T-helper 17 cell (primary cell): ENCODE measurements at places on chromosomes 1 and 21. TPM values are rescaled to one million over a fixed set of nuclear protein-coding genes. Genes with fewer than 3 reads are reported as not detected.

- no peak for DNase-seq
Measured at GRCh38 chr1:99152132-99152531, 112.2 kb upstream of the PLPPR4 start.

DNA sequence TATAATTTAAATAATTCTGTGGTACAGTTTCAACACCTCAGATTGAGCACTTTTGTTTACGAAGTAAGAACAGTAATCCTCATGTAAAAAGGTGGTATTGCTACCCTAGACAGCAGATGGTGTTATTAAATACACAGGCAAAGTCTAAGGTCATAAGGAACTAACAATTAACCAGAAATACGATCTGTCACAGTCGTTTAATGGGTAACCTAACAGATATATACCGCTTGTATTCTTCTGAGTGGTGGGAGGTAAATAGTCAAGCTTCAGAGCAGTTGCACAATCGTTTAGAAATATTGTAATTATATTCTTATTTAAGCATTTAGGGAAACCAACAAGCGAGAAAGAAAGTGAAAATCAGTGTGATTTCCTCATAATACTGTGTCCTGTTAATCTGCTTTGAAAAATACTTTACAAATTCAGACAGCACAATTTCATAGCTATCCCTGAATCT is 9.8 kb upstream of the IRF2BP2 start:
- no peak for DNase-seq

DNA sequence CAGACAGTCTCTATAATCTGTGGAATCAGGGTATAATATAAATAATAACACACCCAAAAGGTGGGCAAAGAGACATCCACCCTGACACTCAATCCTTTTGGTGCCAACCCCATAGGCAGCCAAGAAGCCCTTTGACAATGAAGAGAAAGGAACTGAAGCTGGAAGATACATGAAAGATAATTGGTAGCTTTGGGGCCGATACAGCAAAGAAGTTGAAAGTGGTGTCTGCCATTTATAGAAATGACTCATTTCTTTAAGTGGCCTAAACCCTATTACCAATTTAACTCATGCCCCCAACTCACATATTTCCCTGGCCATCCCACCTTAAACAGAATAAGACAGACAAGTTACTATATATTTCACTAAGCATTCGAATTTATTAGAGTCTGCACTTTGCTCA is 167.0 kb downstream of the ZC3H11B start:
- no peak for DNase-seq

- DNase-seq = peak; percentile 70
Measured at GRCh38 chr21:45292399-45293219, 4.9 kb upstream of the POFUT2 start.

GRCh38 chr1:212040629-212041412 is 5.3 kb downstream of the DTL start:
- no peak for DNase-seq

DNA sequence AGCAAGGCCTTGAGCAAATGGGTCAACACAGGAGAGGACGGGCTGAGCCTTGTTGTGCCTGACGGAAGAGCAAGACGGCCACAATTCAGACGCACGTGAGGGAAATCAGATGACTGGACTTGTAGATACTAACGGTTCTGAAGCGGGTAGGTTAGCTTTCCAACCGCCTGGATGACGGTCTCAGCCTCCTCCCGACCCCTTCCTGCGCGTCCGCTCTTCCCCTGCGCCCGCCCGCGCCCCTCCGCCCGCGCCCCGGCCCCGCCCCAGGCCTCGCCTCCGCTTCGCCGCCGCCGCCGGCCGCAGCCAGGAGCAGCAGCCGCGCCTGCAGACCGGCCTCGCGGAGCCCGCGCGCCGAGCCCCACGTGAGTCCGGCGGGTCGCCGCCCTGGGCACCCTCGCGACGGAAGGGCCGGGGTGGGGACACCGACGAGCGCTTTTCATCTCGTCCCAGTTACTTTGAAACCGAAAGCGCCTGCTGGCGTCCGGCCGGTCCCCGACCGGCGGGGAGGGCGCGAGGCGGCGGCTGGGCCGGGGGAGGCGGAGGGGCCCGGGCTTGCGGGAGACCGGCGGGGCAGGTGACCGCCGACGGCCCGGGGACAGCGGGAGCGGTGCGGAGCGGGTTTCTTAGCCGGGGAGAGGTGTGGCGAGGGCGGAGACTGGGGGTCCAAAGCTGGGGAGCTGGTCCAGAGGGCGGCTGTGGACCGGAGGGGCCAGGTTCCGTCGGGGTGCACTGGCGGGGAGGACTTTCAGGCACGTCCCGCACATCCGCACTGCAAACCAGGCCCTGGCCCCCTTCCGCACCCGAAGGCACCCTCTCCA is at the start of gene TRAF5:
TSS of gene TRAF5 (plus strand) at position 306 of the 818 bp plus-strand sequence. CDS start 26,407 bp downstream, outside the sequence.
- peak; percentile 58 for DNase-seq

- no peak for DNase-seq
Measured at GRCh38 chr1:6580593-6581409, 1.0 kb downstream of the ZBTB48 start.

GRCh38 chr1:46767649-46768282 is 31.1 kb upstream of the CYP4B1 start:
- DNase-seq = no peak

DNA sequence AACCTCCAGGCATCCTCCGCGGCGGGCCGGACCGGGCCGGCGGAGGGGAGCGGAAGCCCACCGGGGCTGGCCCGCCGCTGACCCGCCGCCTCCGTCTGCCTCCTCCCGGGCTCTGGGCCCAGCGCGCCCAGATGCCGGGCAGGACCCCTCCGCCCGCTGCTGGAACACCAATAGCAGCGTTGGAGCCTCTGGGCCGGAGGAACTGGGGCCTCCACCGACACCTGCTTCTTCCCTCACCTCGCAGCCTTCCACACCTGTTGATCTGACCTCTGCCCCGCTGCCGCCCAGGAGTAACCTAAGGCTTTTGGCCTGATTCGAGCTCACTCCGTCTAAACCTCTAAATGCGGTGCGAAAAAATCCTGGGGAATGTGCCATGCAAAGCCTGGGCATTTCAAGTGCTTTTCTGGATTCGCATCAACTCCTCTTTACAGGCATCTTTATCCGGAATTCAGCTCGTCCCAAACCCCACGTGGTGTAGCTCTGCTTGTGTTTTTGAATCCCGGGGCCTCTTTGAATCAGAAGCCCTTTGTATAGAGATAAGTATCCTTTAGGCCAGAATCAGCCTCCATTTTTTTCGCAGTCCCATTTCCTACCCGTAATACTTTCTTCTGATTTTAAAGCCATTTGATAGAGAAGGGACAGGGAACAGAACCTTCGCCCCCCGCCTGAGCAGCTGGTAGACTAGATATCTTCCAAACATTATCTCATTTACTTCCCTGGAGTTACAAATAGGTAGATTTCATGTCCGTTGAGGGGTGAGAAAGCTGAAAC is 680 bp upstream of the CNN3 start:
- no peak for DNase-seq

DNA sequence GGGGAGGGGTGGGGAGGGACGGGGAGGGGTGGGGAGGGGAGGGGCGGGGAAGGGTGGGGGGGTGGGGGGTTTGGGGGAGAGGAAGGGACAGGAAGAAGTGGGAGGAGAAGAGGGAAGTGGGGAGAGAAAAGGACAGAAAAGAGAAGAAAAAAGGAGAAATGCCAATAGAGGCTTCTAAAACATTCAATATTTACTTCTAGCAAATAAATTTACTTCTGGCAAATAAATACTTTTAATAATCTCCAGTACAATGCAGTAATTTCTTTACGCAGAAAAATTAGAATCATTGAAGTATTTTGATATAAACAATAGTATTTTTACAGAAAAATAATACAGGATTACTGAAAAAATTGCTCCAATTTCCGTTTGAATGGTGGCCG is 9.4 kb upstream of the GPR161 start:
- DNase-seq = no peak

- no peak for DNase-seq
Measured at GRCh38 chr1:239575113-239575512, 188.7 kb downstream of the CHRM3 start.

DNA sequence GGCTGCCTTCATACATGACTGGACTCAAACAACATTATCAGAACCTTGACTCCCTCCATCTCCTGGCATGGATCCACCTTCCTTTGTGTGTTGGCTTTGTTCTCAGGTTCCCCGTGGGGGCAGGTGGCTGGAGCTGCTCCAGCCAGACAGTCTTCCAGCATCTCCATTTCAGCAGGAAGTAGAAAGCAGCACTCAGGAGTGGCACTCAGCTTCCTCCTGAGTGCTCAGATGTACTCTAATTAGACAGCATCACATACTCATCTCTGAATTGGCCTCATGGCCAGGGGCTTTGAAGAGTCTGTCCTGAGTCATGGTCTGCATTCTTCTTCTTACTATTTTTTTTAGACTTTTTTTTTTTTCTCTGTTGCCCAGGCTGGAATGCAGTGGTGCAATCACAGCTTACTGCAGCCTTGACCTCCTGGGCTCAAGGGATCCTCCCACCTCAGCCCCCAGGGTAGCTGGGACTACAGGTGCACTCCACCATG is 27.9 kb downstream of the OVAAL start:
- DNase-seq = no peak

GRCh38 chr1:3775490-3776230 is 3.1 kb downstream of the SMIM1 start:
- peak; percentile 30 for DNase-seq

DNA sequence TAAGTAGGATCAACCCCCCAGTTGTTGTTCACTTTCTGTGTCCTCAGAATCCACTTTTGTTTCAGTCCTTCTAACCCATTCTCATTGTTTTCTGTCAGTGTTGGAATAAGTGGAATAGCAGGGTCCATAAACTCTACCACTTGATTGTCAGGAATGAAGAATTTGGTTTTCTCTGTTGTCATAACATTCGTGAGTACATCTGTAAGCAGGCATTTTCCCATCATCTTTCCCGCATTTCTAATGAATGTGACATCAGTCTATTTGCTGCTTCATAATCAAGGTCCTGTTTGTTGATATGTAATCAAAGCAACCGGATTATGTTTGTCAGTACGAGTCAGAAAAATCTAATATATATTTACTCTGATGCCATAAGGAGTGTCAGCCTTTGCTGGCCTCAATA is 147.1 kb downstream of the KIF26B start:
- DNase-seq = no peak

- DNase-seq = no peak
Measured at GRCh38 chr1:29162476-29163138, 19.1 kb downstream of the SRSF4 start.

- peak; percentile 37 for DNase-seq
Measured at GRCh38 chr21:31731056-31731856, 662 bp downstream of the SCAF4 start.

DNA sequence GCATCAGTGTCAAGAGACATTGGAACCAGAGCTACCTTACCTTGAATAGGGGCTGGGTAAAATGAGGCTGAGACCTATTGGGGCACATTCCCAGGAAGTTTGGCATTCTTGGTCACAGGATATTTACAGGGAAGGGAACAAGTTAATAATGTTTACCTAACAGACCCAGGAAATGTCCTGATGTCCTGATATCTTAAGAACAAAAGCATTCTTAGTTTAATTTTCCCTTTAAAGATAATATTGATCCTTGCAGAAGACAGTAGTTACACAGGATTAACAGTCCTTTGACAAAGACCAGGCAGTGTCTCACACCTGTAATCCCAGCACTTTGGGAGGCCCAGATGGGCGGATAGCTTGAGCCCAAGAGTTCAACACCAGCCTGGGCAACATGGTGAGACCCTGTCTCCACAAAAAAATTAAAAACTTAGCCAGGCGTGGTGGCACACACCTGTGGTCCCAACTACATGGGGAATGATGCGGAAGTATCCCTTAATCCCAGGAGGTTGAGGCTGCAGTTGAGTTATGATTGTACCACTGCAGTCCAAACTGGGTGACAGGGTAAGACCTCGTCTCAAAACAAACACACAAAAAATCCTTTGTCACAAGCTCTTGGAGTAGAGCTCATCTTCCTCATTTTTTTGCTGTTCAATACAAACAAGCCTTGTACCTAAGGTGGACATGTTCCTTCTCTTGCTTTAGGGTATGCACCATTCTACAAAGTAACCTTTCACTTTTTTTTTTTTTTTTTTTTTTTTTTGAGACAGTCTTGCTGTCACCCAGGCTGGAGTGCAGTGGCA is 1.3 kb upstream of the TOMM20 start:
- DNase-seq = no peak

DNA sequence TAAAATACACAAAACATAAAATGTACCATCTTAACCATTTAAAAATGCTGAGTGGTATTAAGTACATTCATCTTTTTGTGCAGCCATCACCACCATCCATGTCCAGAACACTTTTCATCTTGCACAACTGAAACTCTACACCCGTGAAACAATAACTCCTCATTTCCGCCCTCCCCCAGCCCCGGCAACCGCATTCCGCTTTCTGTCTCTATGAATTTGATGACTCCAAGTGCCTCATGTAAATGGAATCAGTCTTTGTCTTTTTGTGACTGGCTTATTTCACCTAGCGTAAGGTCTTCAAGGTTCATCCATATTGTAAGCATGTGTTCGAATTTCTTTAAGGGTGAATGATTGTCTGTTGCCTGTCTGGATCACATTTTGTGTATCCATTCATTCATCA is 37.2 kb downstream of the SCCPDH start:
- no peak for DNase-seq

GRCh38 chr1:93394514-93394913 is 48.8 kb downstream of the DR1 start:
- no peak for DNase-seq

- no peak for DNase-seq
Measured at GRCh38 chr1:2865000-2865399, 63.5 kb upstream of the TTC34 start.

GRCh38 chr1:236247286-236247685 is 34.5 kb downstream of the ERO1B start:
- DNase-seq = no peak

GRCh38 chr1:200684015-200684414 is 14.3 kb upstream of the DDX59 start:
- DNase-seq = no peak

DNA sequence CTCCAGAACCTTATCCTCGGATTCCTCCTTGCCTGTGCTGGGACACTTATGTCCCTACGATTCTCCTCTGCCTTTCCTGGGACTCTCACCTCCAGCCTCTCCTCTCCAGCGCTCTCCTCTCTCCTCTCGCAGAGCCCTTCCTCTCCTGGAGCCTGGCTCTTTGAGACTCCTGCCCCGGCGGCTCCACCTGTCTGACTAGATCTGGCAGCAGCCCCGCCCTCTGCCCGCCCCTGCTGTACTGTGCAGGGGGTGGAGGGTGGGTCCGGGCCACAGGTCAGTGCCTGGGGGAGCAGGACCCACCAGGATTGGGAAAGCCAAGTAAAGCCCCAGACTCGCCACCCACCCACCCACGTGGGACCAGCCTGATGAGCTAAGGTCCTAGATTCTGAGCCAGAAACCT is 1.6 kb downstream of the ELOVL1 start:
- no peak for DNase-seq

- no peak for DNase-seq
Measured at GRCh38 chr1:236535190-236535589, 11.4 kb downstream of the LGALS8 start.

- peak; percentile 50 for DNase-seq
Measured at GRCh38 chr1:185317886-185318310, 855 bp upstream of the IVNS1ABP start.

WASF2 gene
- 144 TPM for total RNA-seq

PIK3CD gene
- total RNA-seq = 204 TPM

PTPN7 gene
- 97.5 TPM for total RNA-seq

ETNK2 gene
- total RNA-seq = 12.7 TPM

PTGFR gene
- not detected for total RNA-seq

OLFM3 gene
- not detected for total RNA-seq

PKP1 gene
- not detected for total RNA-seq

TCHHL1 gene
- not detected for total RNA-seq

PDXK gene
- total RNA-seq = 93.1 TPM

DENND2D gene
- total RNA-seq = 62.4 TPM

TP73 gene
- 0.31 TPM for total RNA-seq
